ENCODE measurements at places on chromosomes 7 and 10.

- DNase-seq, result peak; percentile 12
These were observed 965.6 kb downstream of the XPNPEP1 start for GRCh38 chr10:108957681-108958080.

DNA sequence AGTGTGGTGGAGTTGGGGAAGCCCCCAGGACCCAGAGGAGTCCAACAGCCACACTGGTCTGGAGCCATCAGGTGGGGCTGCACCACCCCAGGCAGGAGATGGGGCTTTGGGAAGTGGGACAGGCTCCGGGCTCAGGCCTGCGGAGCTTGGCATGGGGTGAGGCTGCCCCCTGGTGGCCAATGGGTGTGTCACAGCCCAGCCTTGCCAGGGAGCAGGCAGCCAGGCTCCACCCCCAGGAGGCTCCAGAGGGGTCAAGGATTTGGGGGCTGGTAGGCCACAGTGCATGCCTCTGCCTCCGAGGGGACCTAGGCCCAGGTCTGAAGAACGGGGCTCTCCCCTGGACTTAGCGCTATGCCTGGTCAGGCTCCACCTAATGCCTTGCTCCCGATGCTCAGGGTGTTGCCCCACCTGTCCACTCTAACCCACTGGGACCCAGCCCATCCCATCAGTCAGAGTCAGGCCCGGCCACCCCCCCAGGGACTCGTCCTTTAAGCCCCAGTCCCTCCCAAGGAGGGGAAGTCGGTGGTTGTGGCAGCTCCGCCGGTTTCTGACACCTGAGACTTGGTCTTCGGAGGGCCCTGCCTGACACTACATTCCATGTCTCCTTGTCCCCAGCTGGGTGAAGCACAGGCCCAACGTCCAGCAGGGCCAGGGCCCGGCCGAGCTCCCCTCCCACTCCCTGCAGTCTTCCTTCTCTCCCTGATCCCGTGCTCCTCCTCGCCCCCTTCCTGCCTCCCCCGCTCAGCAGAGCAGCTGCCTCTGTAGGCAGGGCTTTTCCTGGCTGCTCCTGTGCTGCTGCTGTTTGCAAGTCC lies 11.3 kb upstream of the SAMD8 start:
- peak; percentile 89 for DNase-seq

DNA sequence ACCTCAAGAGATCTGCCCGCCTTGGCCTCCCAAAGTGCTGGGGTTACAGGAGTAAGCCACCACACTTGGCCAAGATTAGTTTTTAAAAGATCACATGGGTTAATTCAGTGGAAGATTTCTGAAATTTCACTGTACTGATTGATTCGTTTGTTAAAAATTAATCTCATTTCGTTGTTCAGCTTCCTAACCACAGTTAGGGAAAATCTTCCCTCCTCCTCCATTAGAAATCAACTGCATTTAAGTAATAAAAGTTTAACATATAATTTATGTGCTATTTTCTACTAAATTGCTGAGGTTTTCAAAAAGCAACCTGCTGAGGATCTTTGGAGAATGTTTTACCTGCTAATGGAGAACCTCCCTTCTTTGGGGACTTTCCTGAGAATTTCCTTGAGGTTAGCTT lies 522.4 kb downstream of the GATA3 start:
- DNase-seq, result no peak

DNA sequence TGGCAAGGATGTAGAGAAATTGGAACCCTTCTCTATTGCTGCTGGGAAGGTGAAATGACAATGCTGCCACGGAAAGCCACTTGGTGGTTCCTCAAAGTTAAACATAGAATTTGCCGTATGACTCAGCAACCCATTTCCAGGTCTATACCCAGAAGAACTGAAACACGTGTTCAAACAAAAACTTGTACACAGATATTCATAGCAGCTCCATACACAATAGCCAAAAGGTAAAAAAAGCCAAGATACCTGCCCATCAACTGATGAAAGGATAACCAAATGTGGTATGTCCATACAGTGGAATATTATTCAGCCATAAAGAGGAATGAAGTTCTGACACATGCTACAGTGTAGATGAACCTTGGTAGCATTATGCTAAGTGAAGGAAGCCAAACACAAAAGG lies 39.1 kb downstream of the LHPP start:
- DNase-seq, result no peak

DNA sequence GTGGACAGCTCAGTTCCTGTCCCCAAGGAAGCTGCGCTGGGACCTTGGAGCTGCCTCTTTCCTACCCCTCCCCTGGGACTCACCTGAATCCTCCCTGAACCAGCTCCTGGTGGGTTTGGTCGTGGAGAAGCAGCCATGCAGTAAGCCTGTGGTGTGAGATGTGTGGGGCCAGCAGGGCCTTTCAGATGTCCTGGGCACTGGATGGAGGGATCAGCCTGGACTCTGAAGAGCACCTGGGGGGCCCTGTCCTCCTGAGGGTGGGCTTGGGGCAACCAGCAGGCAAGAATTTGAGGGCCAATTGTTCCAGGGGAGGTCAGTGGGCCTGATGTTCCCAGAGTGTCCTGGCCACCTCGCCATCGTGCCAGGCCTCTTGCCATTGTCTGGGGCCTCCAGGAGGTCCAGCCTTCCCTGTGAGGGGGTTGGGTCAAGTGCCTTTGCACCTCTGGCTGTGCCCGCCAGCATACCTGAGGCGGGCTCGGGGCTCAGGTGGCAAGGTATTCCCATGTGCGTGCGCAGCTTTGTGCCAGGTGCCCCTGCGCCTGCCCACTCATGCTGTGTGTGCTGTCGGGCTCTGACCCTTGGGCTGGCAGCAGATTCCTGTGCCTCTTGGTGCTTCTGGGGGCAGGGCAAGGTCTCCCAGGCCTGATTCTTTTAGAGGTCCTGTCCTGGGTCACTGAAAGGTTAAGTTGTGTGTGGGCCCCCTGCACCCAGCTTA lies 7.3 kb downstream of the TRIM8 start:
- DNase-seq, result no peak

- DNase-seq, result no peak
These were observed 190.0 kb downstream of the FAM107B start for GRCh38 chr10:14584661-14585060.

GRCh38 chr10:34722404-34722803 lies 92.7 kb downstream of the PARD3 start:
- DNase-seq, result no peak

GRCh38 chr7:82185443-82185842 lies 258.1 kb downstream of the CACNA2D1 start:
- no peak for DNase-seq

DNA sequence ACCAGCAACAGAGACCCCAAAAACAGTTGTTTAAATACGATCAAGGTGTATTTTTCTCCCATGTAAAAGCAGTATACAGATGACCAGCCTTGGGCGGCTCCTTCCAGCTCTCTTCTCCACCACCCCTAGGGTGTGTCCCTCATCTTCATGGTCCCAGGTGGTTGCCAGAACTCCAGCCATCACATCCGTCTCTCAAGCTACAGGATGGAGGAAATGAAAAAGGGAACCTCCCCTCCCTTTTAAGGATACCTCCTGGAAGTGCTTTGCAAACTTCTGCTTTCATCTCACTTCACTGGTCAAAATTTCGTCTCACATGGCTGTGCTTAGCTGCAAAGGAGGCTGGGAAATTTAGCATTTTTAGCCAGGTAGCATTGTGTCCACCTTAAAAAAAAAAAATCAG lies 59.3 kb downstream of the C10orf105 start:
- no peak for DNase-seq

- DNase-seq, result no peak
These were observed 240.8 kb downstream of the BICC1 start for GRCh38 chr10:58753425-58753824.

GRCh38 chr10:77865580-77866324 lies 60.8 kb downstream of the DLG5 start:
- DNase-seq, result no peak

GRCh38 chr7:141512597-141512996 lies 38.6 kb upstream of the AGK start:
- no peak for DNase-seq

GRCh38 chr7:155815332-155816191 lies 3.3 kb upstream of the SHH start:
- DNase-seq, result no peak

DNA sequence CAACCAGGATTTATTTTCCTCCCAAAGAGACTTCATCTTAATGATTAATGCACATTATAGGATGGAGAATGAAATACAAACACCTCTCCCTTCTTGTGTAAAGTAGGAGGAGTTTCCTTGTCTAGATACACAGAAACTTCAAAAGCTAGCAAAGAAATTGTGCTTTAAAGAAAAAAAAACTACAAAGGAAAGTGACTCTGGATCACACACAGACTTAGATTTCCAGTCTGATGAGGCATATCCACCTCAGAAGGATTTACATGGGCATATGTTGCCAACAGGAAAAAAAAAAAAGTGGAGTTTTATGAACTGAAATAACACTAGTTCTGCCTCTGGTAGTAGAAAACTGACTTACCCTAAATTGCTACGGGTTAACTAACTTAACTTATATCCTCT lies 449.6 kb downstream of the KCNMA1 start:
- no peak for DNase-seq

- DNase-seq, result no peak
These were observed 63.6 kb upstream of the HGF start for GRCh38 chr7:81833401-81833800.

DNA sequence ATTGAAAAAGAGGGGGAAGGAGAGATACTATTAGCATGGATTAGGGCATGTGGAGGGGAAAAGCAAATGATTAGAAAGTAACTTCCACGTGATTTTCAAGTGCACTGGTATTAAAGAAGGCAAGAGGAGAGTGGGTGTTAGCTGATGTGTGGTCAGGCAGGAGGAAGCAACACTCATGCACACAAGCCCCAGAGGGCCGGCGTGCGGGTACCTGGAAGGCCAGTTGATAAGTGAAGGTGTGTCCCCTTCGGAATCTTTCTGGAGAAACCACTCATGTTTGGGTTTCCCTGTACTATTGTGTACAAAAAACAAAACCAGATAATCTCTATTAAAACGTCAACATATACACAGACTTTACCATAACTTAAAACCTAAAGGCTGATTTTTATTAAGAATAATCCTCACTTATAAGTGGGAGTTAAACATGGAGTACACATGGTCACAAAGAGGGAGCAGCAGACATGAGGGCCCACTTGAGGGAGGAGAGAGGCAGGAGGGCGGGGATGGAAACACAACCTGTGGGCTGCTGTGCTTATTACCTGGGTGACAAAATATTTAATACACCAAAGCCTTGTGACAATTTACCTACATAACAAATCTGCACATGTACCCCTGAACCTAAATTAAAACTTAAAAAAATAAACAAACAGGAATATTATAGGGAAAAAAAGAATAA lies 98.9 kb downstream of the SVIL start:
- DNase-seq, result no peak

GRCh38 chr10:18137111-18137510 lies 3.1 kb upstream of the CACNB2 start:
- no peak for DNase-seq

- no peak for DNase-seq
These were observed 1.8 kb downstream of the GDI2 start for GRCh38 chr10:5811387-5811821.

GRCh38 chr7:30382607-30383006 lies 96.0 kb downstream of the NOD1 start:
- DNase-seq, result no peak

GRCh38 chr10:113857210-113857609 lies 2.7 kb downstream of the NHLRC2 start:
- DNase-seq, result no peak

GRCh38 chr7:70346844-70347462 lies 748.7 kb downstream of the AUTS2 start:
- no peak for DNase-seq

GRCh38 chr10:3107426-3107961 lies 40.1 kb downstream of the PFKP start:
- DNase-seq, result peak; percentile 77

DNA sequence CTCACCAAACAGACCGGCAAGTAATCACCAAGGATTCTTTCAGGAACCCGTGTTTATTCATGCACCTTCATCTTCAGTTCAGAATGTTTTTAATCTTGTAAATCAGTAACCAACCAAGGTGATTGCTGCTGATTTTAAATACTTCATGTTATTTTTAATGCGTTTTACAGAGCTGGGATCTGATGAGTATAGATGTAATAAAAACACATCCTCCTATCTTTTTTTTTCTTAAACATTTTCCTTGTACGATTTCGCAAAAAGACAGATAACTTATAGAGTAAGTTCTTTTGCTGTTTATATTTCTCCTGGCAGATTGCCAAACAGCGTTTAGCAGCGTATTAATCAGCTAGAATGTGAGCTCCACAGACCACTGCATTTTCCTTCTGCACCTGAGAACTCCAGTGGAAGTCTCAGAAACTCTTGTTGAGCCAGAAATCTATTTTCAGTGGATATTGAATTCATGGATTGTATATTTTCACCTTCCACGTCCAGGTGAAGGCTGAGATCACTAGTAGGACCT lies 397.8 kb upstream of the NRP1 start:
- no peak for DNase-seq

DNA sequence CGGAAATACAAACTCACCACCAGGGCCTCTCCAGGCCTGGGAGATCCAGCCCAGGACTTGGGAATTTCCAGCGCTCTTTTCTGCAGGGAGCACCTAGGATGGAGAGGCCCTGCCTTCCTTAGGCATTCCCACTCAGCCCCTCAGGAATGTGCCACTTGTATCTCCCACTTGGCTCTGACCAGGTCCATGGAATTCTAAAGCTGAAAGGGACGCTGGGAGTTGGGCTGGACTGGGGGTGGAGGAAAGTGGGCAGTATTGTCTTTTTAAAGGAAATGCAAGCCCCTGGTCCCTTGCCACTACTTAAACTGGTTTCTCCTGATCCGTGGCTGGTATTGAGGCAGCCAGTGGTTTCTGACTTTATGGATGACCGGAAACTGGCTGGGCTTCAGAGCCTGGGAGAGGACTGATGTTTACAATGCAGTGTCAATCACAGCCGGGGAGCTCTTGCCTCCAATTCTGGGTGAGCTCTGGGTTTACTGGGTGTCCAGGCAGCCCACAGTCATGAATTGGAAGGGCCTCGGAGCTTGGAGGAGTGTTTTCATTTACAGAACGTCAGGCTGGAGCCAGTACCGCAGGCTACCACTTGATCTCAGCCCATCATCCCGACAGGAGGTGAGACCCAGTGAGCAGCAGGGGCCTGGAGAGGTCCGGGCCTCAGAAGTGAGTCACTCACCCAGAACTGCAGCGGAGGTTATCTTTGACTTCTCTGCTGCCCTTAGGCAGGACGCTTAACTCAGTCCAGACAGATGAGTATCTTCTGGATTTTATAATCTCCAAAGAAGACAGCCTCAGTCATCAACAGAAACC lies 27.3 kb downstream of the AGAP3 start:
- DNase-seq, result no peak

GRCh38 chr10:122138831-122139625 lies 132.1 kb upstream of the BTBD16 start:
- DNase-seq, result no peak

GRCh38 chr7:149161241-149161848 lies 14.1 kb downstream of the ZNF398 start:
- DNase-seq, result no peak
